Progenitor cell of endocrine pancreas (in vitro differentiated cells): ENCODE measurements at places on chromosomes 2 and 18. TPM values are rescaled to one million over a fixed set of nuclear protein-coding genes. Genes with fewer than 3 reads are reported as not detected.

DNAH6 gene
- 4.8 and 5.5 TPM in 2 replicates for total RNA-seq

ALK gene
- 0.11 TPM in 1 of 2 replicates, not detected in the other for total RNA-seq

C2orf74 gene
- 10.0 and 13.6 TPM in 2 replicates for total RNA-seq

DLX1 gene
- 1.7 and 4.1 TPM in 2 replicates for total RNA-seq

DSG3 gene
- not detected in 2 replicates for total RNA-seq

RAB27B gene
- 13.4 and 15.4 TPM in 2 replicates for total RNA-seq

PROKR1 gene
- total RNA-seq: 0.09 and 0.12 TPM in 2 replicates

GRCh38 chr2:223846515-223846914 lies 9.1 kb upstream of the AP1S3 start:
- H3K36me3 ChIP-seq: peaks cover 26% of the 10 kb centered on the region
- DNase-seq: no peak
- H3K27ac ChIP-seq: no peak overlapping the region
- H3K27me3 ChIP-seq: no peaks in the 10 kb centered on the region

DNA sequence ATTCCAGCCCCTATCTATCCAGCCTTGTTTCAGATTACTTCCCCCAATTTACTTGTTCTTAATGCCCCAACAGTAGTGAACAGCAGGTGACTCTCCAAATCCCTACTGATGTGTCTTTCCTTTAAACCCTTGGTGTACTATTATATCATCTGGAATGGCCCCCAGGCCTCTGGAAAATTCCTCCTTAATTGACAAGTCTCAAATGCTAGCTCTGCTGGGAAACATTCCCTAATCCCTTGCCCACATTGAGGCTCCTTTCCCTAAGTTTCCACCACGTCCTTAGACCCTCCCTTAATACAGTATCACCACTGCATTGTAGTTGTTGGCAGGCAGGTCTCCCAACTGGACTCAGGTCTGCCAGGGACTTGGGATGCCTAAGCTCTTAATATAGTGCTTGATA lies 41.0 kb downstream of the MYO3B start:
- H3K27ac ChIP-seq: no peak overlapping the region
- no peaks in the 10 kb centered on the region for H3K36me3 ChIP-seq
- no peak overlapping the region for H3K4me3 ChIP-seq

DNA sequence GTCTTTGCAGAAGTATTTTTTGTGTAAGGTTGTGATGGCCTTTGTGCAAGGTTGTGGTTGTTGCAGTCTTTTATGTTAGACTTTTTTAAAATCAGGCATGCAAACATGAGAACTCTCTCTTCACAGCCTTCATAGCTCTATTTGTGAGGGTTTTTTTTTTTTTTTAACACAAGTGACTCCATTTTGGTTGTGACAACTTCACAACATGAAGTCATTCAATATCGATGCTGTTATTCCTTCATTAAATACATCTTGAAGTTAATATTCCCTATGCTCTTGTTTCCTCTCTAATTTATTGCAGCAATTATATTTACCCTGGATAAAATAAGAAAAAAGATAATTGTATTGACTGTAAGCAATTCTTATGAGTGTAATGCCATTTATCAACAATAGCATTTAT lies 35.5 kb downstream of the DHRS9 start:
- H3K27me3 ChIP-seq: peaks cover 22% of the 10 kb centered on the region
- peaks cover 6% of the 10 kb centered on the region for H3K4me1 ChIP-seq
- H3K27ac ChIP-seq: no peak overlapping the region
- no peaks in the 10 kb centered on the region for H3K36me3 ChIP-seq

GRCh38 chr2:191758518-191759507 lies 80.9 kb downstream of the NABP1 start:
- no peaks in the 10 kb centered on the region for H3K36me3 ChIP-seq
- H3K27ac ChIP-seq: no peak overlapping the region
- no peak overlapping the region for H3K4me3 ChIP-seq
- no peak for DNase-seq
- H3K4me1 ChIP-seq: peaks cover 1% of the 10 kb centered on the region

- H3K27ac ChIP-seq: no peak overlapping the region
- no peaks in the 10 kb centered on the region for H3K27me3 ChIP-seq
- peaks cover 3% of the 10 kb centered on the region for H3K4me1 ChIP-seq
- no peaks in the 10 kb centered on the region for H3K36me3 ChIP-seq
- DNase-seq: no peak
Measured at GRCh38 chr18:23231340-23232021, 96.2 kb downstream of the CABLES1 start.

DNA sequence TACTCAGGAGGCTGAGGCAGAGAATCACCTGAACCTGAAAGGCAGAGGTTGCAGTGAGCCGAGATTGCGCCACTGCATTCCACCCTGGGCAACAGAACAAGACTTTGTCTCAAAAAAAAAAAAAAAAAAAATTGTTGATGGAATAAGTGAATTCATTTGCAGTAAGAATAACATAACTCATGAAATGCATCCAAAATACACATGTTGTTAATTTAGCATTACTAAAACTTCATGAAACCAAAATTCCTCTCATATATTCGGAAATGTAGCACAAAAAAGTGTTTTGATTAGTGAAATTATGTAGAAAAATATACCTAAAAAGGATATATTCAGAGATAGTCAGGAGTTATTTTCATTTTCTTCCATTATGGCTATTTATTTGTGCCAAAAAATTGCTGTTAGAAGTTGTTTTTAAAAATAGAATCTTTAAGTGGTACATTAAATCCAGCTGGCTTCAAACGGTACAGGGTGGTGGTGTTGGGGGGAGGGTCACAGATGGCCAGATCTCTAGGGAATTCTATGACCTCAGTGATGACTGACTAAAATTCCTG lies 78.2 kb upstream of the UGP2 start:
- no peak for DNase-seq
- no peaks in the 10 kb centered on the region for H3K4me1 ChIP-seq
- no peak overlapping the region for H3K4me3 ChIP-seq
- H3K27ac ChIP-seq: no peak overlapping the region
- no peaks in the 10 kb centered on the region for H3K27me3 ChIP-seq

DNA sequence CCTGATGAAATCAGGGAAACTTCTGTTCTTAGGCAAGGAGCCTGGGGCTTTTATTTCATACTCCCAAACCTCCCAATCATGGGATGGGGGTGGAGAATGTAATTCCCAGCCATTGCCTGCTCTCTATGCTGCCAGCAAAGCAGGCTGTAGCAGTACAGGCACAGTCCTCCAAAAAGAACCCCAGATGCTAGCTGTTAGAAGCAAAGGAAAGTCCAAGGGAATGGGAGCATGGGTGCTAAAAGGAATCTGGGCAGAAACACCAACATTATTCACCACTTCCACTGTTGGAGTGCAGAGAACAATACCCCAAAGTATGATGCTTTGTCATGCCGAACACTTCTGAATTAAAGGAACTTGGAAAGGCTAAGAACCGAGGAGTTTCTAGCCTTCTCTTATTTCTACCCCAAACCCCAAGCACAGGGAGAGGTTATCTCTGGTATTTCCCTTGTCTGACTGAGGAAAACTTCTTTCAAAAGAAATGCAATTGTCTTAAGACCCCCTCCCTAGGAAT lies 24.7 kb downstream of the MDH1 start:
- no peaks in the 10 kb centered on the region for H3K27me3 ChIP-seq
- H3K27ac ChIP-seq: peak overlapping the region; percentile 97
- no peak for DNase-seq
- H3K4me3 ChIP-seq: no peak overlapping the region
- peaks cover 1% of the 10 kb centered on the region for H3K36me3 ChIP-seq

- H3K27me3 ChIP-seq: no peaks in the 10 kb centered on the region
- H3K4me3 ChIP-seq: no peak overlapping the region
- H3K4me1 ChIP-seq: peaks cover 3% of the 10 kb centered on the region
- no peak overlapping the region for H3K27ac ChIP-seq
Measured at GRCh38 chr18:27749194-27749593, 427.7 kb downstream of the CDH2 start.

- H3K4me1 ChIP-seq: peaks cover 2% of the 10 kb centered on the region
- H3K36me3 ChIP-seq: no peaks in the 10 kb centered on the region
- no peak overlapping the region for H3K27ac ChIP-seq
- no peak overlapping the region for H3K4me3 ChIP-seq
- no peaks in the 10 kb centered on the region for H3K27me3 ChIP-seq
Measured at GRCh38 chr2:75311993-75312392, 112.7 kb upstream of the TACR1 start.

GRCh38 chr2:20933714-20934113 lies 110.2 kb downstream of the APOB start:
- H3K27ac ChIP-seq: no peak overlapping the region
- H3K4me3 ChIP-seq: no peak overlapping the region
- H3K36me3 ChIP-seq: no peaks in the 10 kb centered on the region

- H3K36me3 ChIP-seq: peaks cover 2% of the 10 kb centered on the region
- peaks cover 13% of the 10 kb centered on the region for H3K4me1 ChIP-seq
- H3K27ac ChIP-seq: no peak overlapping the region
- no peak overlapping the region for H3K4me3 ChIP-seq
Measured at GRCh38 chr2:239341146-239341732, 59.6 kb downstream of the HDAC4 start.

DNA sequence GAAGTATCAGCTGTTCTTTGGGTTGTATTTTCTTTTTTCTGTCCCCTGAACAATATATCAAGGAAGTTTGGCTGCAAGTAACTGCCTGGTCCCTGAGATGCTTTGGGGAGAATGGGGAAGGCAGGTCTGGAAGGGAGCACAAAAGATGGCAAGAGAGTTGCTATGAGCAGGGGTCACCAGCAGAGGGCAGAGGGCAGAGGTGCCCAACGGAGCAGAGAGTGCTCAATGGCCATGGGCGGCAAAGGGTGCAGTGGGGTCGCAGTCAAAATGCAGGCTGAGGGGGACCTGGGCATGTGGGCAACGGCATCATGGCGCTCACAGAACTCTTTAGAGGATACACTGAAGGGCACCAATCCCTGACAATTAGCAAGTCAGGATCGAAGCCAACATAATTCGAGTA lies 107.7 kb upstream of the ATP8B1 start:
- H3K4me1 ChIP-seq: peaks cover 12% of the 10 kb centered on the region
- H3K36me3 ChIP-seq: no peaks in the 10 kb centered on the region
- no peak for DNase-seq

DNA sequence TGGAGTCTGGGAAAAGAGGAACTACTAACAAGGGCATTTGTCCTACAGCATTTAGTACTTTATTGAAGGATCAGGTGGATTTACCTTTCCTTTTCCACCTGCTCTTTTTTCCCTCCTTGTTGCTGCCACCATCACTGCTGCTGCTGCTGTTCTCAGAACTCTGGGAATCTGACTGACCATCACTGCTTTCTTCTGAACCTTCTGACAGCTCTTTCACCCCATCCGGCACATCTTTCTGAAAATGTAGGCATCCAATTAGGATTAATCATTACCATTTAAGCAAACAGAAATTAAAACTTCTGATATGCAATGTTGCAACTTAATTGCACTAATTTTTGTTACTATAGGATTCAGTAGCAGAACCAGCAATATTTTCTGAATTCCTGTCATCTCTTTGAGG lies 79.0 kb downstream of the ASXL2 start:
- peaks cover 14% of the 10 kb centered on the region for H3K4me1 ChIP-seq
- peaks cover 37% of the 10 kb centered on the region for H3K36me3 ChIP-seq
- DNase-seq: no peak
- no peak overlapping the region for H3K27ac ChIP-seq

DNA sequence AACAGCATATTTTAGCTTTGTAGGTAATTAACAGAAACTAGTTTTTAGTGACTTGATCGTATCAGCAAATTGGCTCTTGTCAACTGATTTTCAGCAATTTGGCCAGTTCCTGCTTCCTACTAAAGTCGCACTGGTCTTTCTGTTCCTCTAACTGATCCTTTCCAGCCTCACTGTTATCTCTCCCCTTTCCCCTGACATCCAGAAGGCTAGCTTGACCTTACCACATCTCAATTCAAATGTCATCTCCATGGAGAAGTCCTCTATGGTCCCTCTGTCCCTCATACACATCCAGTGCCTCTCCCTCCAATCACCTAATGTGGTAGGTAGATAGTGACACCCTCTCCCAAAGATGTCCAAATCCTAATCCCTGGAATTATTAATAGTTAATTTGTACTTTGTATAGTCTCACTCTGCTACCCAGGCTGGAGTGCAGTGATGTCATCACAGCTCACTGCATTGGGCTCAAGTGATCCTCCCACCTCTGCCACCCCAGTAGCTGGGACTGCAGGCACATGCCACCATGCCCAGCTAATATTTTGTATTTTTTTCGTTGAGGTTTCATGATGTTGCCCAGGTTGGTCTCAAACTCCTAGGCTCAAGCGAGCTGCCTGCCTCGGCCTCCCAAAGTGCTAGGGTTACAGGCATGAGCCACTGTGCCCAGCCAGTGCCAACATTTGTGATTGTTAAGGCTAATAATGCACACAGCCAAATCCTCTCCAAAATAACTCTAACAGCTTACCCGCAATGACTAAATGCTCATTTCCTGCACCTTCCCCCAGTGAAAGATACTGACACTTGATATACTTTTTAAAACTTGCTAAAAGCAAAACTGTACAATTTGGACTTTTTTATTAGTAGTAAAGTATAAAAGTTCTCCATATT lies 16.9 kb downstream of the PSTPIP2 start:
- no peak for DNase-seq
- no peaks in the 10 kb centered on the region for H3K36me3 ChIP-seq
- H3K4me3 ChIP-seq: no peak overlapping the region
- H3K27me3 ChIP-seq: no peaks in the 10 kb centered on the region
- peaks cover 5% of the 10 kb centered on the region for H3K4me1 ChIP-seq
- H3K27ac ChIP-seq: no peak overlapping the region

- H3K4me3 ChIP-seq: no peak overlapping the region
- H3K27me3 ChIP-seq: peaks cover 46% of the 10 kb centered on the region
- H3K4me1 ChIP-seq: peaks cover 21% of the 10 kb centered on the region
- H3K27ac ChIP-seq: peak overlapping the region; percentile 85
- DNase-seq: no peak
Measured at GRCh38 chr2:23546913-23547312, 161.9 kb downstream of the KLHL29 start.
